ENCODE measurements at places on chromosomes 11 and 22.

DNA sequence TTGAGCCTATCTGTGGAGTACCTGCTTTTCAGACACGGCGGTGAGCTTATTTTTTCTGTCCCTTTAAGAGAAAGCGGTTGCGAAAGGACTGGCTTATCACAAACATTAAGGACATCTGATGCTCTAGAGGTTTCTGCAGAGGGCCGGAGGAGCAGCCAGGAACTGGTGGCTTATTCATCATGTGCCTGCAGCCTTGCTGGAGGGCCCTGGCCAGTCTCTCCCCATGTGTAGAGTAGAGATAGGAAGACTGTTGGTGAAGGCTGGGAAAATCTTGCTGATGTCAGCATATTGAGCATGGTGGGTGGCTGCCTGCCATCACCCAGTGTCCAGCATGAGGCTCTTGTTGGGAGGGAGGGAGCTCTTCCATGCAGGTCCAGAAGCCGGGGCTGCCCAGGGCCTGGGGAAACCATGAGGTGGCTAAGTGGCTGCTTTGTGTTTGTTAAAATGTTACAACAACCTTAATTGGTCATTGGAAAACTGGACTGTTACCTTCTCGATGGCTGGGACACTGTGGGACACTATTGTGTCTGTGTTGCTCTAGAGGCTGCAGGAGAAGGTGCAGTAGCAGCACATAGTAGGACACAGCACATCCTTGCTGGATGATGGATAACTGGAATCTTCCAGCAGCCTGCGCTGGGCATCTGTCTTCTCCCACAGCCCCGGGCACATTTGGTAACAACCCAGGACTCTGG, 54.3 kb downstream of the TSPAN18 start:
- no peak for DNase-seq

- DNase-seq: peak; percentile 8
These were observed 217.0 kb downstream of the DYNC2H1 start for GRCh38 chr11:103326070-103326794.

GRCh38 chr11:44533921-44534711, 31.3 kb upstream of the CD82 start:
- no peak for DNase-seq

- no peak for DNase-seq
These were observed 5.9 kb downstream of the DAGLA start for GRCh38 chr11:61686066-61686465.

- no peak for DNase-seq
These were observed 64.6 kb downstream of the KCNJ1 start for GRCh38 chr11:128802358-128802981.

DNA sequence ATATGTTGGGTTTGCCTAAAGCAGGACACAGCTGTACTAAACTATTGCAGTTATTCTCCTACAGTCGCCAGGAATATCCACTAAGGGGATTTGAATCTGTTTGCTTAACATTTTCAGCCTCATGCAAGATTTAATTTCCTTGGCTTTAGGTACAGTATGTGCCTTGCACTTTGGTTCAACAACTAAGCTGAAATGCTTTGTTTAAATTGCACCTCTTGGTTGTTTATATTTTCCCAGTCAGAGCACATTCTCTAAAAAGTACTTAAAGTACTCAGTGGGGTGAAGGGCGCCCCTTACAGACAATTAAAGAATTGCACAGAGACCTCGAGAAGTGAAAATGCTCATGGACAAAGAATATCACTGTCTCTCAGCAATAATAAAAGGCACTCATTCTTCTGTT, 107.8 kb upstream of the MTNR1B start:
- no peak for DNase-seq
